ENCODE measurements at places on chromosomes 7 and 10.
A peak's percentile ranks its signal among the peaks of the same experiment; 100 is the strongest.

DNA sequence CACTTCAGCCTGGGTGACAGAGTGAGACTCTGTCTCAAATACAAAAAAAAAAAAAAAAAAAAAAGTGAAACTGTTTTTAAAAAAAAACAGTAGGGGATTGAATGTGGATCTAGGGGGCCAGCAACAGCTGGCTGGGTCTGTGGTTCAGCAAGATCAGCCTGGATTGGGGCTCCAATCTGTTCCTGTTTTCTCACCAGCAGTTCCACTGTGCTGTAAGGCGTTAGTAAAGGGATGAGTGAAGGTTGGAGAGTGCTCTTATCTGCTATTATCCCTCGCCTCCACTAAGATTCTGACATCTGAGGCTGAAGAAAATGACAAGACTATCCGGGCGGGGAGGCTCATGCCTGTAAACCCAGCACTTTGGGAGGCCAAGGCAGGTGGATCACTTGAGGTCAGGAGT, 41.6 kb upstream of the GTF2IRD1 start:
- DNase-seq = no peak

- peak; percentile 79 for DNase-seq
Observed at GRCh38 chr10:28879875-28880682, 202.8 kb downstream of the BAMBI start.

GRCh38 chr10:110857265-110858171, 14.2 kb upstream of the PDCD4 start:
- no peak for DNase-seq

GRCh38 chr10:78420946-78421735, 387.5 kb downstream of the RPS24 start:
- DNase-seq = no peak

- DNase-seq = no peak
Observed at GRCh38 chr10:131102676-131103075, 208.8 kb downstream of the TCERG1L start.

- DNase-seq = no peak
Observed at GRCh38 chr7:85324145-85324799, 137.4 kb upstream of the SEMA3D start.

- peak; percentile 36 for DNase-seq
Observed at GRCh38 chr7:7732621-7733281, 14.3 kb upstream of the RPA3 start.

GRCh38 chr10:71077796-71078453, 134.4 kb upstream of the UNC5B start:
- DNase-seq = no peak

DNA sequence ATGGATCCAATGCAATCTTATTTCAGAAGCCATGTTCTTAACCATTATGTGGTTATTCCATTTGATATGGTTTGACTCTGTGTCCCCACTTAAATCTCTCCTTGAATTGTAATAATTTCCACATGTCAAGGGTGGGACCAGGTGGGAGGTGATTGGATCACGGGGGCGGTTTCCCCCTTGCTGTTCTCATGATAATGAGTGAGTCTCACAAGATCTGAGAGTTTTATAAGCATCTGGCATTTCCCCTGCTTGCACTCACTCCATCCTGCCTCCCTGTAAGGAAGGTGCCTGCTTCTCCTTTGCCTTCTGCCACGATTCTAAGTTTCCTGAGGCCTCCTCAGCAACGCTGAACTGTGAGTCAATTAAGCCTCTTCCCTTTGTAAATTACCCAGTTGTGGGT, 32.0 kb upstream of the TSPAN13 start:
- DNase-seq = no peak

DNA sequence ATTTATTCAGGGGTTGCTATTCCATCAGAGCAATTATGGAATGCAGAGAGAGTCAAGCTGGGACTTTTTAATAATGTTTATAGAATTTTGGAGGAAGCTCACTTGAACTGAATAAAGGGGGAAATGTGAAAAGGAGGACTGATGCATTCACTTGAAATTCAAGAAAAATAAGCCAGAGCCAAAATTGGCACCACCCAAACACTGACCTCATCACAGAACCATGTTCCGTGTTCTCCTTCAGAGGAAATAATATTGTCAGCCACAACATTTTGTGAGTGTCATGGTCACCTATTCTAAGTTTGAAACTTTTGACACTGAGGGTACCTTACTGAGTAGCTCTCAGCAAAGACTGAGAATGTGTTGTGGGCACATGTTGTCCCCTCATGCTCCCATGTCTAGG, 207.0 kb downstream of the ANK3 start:
- DNase-seq = peak; percentile 69

GRCh38 chr7:38525857-38526256, 105.3 kb downstream of the AMPH start:
- DNase-seq = no peak

DNA sequence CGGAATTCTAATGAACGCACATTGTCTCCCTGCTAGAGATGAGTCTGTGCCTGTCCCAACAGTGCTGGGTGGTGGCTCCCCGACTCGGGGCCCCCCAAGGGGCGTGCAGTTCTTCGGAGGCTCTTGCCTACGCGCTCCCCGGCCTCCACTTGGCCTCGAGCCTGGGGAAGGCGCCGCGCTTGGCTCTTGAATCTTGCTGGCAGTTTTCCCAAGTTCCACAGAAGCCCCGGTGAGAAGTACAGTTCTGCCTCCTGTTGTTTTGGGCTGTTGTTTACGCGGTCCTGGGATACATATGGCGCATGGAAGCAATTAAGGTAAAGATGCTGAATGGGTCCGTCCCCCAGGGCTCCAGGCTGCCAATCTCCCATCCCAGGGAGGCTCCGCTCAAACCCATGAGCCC, 32.6 kb upstream of the UNCX start:
- no peak for DNase-seq

DNA sequence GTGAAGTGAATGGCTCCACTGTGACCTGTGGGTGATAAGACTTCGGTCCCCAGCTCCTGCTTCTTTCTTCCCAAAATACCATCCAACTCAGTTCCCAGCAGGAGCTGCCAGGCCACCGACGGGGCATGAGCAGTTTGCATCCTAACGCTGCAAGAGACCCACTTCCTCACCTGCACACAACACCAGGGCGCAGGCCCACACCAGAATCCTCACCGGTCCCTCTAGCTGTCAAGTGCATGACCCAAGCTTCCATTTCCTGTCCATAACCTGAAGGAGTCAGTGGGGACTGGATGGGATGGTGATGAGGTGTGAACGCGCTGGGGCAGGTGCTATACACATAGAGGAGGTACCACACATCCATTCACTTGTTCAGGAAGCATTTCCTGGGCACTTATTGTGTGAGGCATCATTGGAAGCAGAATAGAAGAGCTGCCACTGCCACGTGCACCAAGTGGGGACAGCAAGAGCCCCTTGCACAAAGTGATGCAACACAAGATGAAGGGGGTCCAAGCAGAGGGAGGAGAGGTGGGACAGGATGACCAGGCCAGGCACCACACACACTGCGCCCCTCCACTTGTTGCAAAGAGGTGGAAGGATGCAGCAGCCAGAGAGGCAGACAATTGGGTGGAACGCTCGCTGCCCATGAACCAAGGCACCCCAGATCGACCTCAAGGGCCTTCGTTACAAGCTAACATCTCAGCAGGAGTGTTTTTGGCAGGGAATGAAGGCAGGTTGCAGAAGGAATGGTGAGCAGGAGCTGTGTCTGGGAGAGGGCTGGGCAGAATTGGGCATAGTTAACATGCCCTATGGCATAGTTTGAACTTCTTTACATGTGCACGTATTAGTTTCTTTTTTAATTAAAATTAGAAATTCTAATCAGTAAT, 605.8 kb upstream of the MGMT start:
- no peak for DNase-seq

GRCh38 chr7:41967156-41967555, 264.3 kb upstream of the INHBA start:
- peak; percentile 69 for DNase-seq

All from fibroblast of skin of back (primary cell).